ENCODE measurements at places on chromosomes 2 and 18.

- no peak for DNase-seq
Observed at GRCh38 chr18:59885579-59886163, 14.1 kb upstream of the PMAIP1 start.

DNA sequence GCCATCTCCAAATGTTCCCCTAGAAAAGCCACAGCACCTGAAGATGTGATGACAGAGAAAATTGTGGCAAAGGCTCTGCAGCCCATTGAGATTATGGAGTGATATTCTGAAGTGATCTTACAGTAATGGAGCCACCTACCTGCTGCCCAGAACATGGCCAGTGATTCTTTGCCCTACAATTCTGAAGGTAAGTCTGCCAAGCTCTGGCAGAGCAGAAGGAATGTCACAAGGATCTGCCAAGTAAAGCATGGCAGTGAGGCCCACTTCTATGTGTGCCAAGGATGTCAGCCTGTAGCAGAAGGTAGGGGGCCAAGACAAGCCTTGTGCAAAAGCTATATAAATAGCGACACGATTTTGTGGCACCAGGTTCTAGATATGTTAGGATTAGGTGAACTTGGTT is 155.1 kb downstream of the RND3 start:
- DNase-seq, result no peak

DNA sequence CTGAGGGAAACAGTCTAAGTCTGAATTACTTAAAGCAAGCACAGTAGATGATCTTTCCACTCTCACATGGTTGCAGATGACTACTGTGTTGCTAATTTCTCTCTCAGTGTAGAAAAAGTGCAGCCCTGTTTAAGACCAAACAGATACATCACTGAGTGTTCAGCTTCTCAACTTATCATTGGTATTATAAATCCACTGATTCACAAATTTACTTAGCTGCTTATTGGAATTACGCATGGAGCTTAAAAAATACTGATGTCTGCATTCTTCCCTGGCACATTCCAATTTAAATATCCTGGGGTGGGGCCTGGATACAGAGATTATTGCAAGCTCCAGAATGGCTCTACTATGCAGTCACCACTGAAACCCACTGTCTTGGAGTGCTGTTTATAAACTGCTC is 411.2 kb downstream of the RND3 start:
- no peak for DNase-seq

GRCh38 chr2:129793431-129793902 is 186.0 kb upstream of the RAB6C start:
- DNase-seq, result no peak

- DNase-seq, result no peak
Observed at GRCh38 chr2:182977463-182977862, 60.8 kb downstream of the NCKAP1 start.

DNA sequence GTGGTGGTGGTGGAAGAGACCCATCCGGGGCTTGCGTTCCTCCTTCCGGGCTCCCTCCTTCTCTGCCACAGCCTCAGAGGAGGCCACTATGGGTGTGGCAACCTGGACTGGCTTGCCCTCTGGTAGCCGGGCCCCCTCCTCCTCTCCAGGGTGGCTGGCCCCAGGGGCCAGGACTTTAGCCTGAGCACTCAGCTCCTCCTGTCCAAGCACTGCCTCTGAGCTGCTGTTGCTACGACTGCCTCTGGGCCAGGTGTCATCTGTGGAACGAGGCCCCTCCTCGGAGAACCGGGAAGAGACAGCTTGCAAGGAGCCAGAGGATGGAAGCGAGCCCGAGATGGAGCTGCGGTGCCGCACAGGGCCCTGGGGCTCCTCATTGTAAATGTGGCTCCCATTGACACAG is 16.7 kb upstream of the SFXN5 start:
- DNase-seq, result no peak

DNA sequence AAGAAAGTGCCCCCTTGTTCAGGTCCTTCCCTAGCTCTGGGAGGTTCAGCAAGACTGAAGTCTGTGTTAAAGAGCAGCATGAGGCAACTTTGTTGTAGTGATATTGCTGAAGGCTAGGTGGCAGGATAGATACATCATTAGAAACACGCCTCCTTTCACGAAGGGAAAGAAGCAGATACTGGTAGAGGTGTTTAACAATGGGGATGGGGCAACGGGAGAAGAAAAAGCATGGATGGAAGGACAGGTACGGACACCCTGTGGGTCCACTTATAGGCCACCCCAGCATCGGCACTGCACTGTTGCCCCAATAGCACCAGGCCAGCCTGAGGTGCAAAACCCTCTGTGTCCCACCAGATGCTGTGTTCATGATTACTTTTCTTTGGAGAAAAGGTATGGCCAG is 3.5 kb upstream of the IGFBP5 start:
- no peak for DNase-seq

GRCh38 chr2:214107726-214108125 is 303.1 kb upstream of the VWC2L start:
- no peak for DNase-seq

GRCh38 chr2:239548451-239548871 is 147.6 kb upstream of the HDAC4 start:
- DNase-seq, result no peak
